G401 (cell line): ENCODE measurements at places on chromosomes 2 and 18. TPM values are rescaled to one million over a fixed set of nuclear protein-coding genes. Genes with fewer than 3 reads are reported as not detected.

DNA sequence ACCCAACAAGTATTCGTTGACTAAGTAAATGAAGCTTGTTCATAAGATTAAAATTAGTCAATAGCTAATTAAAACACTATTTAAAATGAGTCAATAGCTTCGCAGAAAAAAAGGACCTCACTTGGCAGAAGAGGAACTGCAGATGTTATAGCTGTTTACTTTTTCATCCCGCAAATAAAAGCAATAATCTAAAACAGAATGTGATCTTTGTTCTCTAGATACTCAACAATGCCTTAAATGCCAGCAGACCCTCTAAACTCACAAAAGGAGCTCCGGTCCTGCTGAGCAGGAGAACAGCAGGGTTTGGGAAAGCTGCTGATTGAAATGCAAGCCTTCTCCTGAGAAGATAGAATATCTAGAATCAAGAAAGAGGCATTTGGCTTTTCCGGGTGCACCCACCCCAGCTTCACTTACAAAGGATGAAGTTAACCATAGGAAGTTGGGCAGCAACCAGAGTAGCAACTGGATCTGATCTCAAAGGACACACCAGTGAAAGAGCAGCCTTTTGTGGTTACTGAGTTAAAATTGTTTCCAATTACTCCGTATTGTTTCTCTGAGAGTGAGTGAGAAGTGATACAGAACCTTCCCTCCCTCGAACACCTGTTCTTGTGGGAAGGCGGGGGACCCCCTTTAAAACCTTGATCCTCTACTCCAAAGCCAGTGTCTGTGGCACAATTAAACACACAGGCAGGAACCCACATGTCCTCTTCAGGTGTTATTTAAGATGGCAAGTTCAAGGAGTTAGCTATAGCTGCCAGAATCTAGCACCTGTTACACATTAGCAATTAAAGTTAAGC, 6.8 kb downstream of the CCBE1 start:
- no peak for DNase-seq

- DNase-seq: no peak
These were observed 105.0 kb upstream of the RASGRP3 start for GRCh38 chr2:33371304-33372090.

DNA sequence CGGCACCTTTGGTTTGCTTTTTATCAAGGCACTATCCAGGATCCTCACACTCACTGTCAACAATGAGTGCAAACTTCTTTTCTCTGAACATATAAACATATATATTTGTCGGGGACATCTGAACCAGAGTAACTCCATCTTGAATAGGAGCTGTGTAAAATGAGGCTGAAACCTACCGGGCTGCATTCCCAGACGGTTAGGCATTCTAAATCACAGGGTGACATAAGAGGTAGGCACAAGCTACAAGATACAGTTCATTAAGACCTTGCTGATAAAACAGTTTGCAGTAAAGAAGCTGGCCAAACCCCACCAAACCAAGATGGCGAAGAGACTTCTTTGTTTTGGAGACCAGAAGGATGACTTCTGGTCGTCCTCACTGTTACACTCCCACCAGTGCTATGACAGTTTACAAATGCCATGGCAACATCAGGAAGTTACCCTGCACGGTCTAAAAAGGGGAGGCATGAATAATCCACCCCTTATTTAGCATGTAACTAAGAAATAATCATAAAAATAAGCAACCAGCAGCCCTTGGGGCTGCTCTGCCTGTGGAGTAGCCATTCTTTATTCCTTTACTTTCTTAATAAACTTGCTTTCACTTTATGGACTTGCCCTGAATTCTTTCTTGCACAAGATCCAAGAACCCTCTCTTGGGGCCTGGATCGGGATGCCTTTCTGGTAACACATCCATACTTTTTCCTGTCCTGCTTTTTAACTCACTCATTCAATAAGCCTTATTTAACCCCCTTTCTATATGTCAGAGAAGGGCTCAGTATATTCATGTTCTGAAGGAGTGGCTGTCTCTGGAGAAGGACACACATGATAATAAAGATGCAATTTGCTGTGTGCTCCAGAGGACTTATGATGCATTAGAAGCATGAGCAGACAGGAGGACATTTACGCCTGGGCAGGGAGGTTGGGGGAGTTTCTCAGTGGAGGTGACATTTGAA, 65.4 kb downstream of the TACR1 start:
- no peak for DNase-seq

GRCh38 chr2:151071382-151071781, 190.3 kb downstream of the RBM43 start:
- peak; percentile 8 for DNase-seq

- no peak for DNase-seq
These were observed 1848.6 kb upstream of the CELF4 start for GRCh38 chr18:39414009-39414700.

DNA sequence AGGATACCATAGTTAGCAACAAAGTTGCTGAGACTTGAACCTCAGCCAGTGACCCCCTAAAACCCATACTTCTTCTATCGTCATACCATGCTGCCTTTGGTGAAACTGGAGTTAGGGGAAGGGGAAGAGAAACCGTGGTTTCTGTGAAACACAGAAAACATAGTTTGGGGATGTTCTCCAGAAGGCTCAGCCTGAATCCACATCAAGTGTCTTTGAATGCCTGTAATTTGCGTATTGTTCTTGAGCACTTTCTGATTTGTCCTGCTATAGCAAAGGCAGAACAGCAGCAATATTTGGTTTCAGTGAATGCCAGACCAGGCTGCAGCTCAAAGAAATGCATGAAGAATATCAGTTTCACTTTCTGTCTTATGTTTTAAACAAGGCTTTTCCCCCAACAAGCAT, 258.7 kb downstream of the TTC32 start:
- DNase-seq: no peak

Gene MATN3
- total RNA-seq: not detected in 2 replicates

DNA sequence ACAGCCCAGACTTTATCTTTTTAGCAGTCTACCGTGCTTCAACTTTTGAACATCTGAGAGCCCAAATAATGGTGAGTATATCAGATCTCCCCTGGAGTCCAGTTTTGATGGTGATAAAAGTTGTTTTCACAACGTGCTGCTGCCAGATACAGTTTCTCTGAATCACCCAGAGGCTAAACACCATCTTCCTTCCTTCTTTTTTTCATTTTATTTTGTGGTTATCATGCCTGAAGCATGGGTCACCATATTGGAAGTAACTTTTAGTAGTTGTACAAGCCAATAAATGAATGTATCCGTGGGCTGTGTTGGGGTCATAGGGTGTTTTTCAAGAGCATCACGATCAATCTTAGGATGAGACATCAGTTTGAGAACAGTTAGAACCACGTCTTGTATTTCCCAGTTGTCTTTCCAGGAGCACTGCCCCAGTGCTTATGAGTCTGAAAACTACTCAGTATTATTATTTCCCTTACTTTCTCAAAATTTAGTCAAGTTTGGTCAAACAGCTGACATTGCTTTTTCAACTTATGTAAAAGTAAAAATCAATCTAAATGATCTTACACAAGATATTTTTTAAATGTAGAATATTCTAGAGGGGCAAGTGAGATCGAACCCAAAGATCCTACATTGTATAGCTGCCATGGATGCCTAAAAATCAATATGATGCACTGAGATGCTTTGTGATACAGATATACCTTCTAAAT, 311.4 kb downstream of the CTNNA2 start:
- DNase-seq: no peak

Gene SCN9A
- total RNA-seq: not detected in 2 replicates

GRCh38 chr2:51263951-51264350, 232.0 kb upstream of the NRXN1 start:
- DNase-seq: no peak

- DNase-seq: no peak
These were observed 609 bp downstream of the TPGS2 start for GRCh38 chr18:36828157-36828629.

Gene NEURL3
- total RNA-seq: not detected in 2 replicates

- DNase-seq: no peak
These were observed 346.7 kb upstream of the LRATD1 start for GRCh38 chr2:14285812-14286211.

Gene GPR35
- total RNA-seq: 0.86 TPM in 1 of 2 replicates, not detected in the other

GRCh38 chr2:199136242-199136641, 321.5 kb downstream of the SATB2 start:
- DNase-seq: no peak

DNA sequence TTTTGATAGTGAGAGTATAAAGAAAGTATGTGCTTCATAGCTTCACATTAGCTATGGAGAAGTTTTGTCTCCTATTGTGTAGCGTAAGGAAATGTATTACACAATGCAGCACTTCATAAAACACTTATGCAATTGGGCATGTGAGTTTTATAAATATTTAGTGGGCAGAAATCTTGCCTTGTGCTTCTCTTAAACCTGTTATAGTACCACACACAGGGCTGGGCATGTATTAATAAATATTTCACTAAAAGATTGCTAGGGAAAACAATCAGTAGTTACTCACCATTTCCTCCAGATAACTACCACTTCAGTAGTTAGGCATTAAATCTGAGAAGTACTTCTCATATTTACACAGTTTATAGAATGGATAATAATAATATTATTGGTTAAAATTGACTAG, 1080.8 kb upstream of the PIK3C3 start:
- no peak for DNase-seq

DNA sequence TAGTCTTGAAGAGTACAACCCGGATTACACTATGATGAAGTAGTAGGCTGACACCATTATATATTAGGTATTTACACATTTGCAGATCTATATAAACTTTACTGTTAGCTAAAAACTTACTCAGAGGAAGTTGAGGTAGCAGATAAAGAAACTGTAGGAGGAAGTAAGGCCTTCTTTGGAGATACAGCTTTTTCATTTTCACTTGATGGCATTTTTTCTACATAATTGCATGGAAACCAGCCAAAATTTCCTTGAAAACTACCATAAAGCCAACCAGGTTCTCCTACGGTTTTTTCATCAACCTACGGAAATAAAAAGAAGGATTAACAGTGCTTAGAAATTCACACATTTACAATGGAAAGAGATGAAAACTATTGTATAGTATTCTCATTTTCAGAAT, 86.6 kb downstream of the FAM228A start:
- DNase-seq: no peak

Gene RFX8
- total RNA-seq: not detected in 2 replicates

- DNase-seq: peak; percentile 3
These were observed 1.0 kb upstream of the PEX13 start for GRCh38 chr2:61016392-61017002.
